ENCODE measurements at places on chromosomes 1 and 21.

GRCh38 chr1:115280064-115280463 lies 58.0 kb downstream of the NGF start:
- DNase-seq = no peak

DNA sequence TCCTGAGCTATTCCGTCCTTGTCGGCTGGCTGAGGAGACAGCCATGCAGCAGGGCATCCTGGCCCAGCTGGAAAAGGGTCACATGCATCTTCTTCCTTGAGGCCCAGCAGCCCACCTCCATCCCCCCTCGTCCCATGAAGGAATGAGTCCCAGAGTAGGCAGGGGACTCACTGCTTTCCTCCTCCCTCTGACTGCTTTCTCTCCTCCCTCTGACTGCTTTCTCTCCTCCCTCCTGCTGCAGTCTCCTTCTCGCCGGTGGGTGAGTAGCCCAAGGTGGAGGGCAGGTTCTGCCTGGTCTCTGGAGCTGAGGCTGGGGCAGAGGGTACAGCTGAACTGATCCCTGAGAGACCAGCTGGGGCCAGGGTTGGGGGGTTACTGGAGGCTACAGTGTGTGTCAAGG lies 13.5 kb downstream of the NTRK1 start:
- no peak for DNase-seq

- DNase-seq = no peak
Measured at GRCh38 chr1:147541672-147542568, 619 bp downstream of the BCL9 start.

DNA sequence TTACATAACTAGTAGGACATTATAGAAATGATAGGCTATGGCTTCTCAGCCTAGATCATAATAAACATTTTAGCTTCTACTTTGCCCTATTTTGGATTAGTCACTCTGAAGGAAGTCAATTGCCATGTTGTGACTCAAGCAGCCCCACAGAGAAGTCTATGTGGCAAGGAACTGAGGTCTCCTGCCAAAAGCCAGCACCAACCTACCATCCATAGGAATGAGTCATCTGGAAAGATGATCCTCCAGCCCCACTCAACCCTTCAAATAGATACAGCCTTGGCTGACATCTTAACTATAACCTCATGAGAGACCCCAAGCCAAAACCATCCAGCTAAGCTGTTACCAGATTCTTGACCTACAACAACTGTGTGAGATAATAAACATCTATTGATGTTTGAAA lies 76.3 kb upstream of the BEND5 start:
- no peak for DNase-seq

- no peak for DNase-seq
Measured at GRCh38 chr1:226697929-226698544, 41.0 kb downstream of the ITPKB start.

DNA sequence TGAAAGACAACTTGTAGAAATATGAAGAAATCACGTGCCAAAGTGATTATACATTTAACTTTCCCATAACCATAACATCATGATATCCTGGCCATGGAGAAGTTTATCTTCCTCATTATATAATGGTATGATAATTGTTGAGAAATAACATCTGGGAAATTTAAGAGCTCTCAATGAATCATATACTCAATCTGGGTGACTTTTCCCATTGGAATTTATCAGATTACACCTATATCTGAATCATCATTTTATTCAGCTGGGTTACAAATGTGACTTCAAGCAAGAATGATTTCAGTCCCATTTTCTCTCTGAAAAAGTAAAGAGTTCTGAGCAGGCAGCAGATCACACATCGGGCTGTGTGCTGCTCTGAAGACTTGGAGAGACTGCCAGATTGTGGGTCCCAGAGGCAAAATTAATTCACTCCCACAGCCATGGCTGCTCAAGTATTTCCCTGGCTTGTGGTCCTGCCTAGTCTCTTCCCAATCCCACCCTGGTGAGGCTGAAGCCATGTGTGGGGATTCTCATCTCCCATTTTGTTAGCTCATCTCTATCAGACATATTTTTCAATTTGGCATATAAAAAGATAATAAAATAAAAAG lies 278.0 kb downstream of the MRPL39 start:
- DNase-seq = no peak

DNA sequence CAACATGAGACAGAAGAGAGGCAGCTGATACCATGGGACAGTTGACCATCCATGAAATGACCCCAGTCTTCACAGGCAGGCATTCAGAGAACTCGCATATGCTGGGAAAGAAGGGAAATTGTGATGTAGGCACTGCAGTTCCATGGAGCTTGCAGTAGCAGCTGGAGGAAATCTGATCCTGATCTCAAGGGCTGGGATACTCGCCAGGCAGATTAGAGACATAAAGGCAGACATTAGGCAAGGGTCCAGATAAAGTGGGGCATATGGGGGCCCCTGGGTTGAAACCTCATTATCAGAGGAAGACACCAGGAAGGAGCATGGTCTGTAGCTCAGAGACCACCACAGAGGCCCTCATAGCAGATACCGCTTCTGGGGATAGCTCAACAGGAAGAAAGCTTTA lies 48.7 kb upstream of the TNR start:
- DNase-seq = no peak

DNA sequence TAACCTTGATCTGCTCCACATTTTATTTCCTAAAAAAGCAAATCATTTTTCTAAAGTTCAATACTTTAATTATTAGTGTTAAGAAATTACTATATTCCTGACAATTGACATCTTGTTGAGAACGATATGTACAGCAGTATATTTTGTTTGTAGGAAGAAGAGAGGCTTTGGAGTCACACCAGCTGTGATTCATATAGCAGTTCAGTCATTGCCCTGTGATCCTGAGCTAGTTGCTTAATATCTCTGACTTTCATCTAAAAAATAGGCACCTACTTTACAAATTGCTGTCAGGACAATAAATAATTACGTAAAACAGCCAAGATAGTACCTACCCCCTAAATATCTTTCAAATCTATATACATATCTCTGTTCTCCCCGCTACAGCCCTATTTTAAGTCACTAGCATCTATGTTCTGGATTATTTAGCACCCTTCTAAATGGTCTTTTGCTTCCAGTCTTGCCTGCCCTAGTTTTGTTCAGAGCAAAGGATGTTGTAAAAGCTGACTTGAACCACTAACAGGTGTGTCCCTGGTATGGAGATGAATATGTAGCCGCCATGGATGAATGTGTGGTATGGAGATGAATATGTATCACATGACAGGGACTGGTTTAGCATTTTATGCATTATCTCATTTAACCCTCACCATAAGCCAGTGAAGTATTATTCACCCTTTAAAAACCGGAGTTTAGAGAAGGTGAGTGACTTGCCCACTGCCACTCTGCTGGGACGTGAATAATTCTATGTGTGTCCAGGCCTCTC lies 42.2 kb downstream of the RNF220 start:
- no peak for DNase-seq

DNA sequence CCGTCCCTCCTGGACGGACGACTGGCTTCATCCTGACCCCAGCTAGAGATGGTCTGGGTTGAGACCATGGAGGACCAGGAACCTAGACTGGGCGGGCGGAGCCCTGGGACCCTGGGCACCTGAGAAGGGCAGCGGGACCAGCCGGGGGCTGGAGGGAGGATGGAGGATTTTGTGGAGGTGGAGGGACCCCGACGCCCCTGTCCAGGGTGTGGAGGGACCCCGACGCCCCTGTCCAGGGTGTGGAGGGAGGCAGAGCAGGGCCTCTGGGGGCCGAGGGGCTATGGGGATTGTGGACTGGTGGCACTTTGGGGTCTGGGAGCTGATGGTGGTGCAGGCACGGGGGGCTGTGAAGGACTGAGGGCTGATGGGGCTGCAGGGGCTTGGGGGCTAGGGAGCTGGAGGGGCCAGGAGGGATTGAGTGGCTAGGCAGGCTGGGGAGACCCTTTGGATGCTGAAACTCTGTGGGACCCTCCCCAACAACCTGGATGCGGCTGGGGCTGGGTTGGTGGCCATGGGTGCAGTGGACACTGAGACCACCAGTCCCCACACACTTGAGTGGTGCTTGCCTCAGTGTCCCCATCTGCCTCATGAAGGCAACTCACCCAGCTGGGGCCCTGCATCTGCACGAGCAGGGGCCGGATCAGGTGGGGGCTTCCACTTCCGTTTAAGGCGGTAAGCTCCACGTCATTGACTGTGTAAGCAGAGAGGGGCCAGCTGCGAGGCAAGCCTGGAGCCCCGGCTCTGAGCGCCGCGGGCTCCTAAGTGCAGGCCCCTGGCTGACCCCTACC lies 7.4 kb downstream of the GJC2 start:
- no peak for DNase-seq

- DNase-seq = no peak
Measured at GRCh38 chr1:208432346-208432745, 188.2 kb upstream of the PLXNA2 start.

- DNase-seq = no peak
Measured at GRCh38 chr1:2042830-2043773, 7.1 kb upstream of the PRKCZ start.

DNA sequence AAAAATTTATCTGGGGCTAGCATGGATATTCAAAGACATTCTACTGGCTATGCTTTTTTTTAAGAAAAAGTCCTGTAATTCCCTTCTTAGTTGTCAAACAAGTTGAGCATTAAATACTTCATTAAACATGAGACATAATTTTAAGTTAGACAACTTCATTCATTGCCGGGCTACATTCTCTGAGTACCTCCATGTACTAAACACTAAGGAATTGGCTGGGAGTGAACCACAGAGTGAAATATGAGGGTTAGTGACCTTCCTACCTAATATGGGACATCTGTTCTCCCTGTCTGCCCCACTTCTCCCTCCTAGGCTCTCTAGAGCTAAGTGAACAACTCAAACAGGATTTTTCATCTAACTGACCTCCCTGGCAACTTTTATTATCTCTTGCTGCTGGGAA lies 370.4 kb downstream of the VAV3 start:
- DNase-seq = no peak

DNA sequence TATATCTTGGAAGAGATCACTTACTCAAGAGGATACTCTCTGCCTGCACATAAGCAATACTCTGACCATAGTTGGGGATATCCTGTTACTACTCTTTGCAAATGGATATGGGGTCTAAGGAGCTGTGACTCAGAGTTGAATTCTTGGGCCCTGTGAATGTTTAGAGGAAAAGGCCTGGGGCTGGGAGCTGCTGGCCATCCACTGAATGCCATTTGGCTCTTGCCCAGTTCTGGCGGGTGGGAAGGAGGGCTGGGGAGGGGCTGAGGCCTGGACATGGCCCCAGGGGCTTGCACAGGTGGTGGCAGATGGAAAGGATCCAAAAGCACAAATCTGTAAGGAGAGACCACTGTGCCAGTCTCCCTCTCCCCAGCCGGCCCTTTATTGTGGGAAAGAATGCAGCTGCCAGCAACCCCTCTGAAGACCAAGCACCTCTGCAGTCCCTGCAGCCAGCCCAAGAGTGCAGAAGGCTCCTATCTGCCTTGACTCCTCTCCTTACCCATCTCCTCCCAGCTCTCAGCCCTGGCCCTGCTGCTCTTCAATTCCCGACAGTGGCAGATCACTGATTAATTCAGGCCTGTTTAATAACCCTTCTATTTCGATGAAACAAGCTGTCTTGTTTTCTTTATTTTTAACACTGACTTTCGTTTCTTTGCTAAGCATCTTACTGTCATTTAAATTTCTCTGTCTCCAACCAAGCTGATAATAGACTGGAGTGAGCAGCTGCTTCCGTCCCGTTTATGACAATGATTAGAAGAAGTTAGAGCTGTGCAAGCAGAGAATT lies 12.1 kb downstream of the PLXNA2 start:
- DNase-seq = no peak

GRCh38 chr1:114322734-114323133 lies 169.1 kb upstream of the SYT6 start:
- no peak for DNase-seq

DNA sequence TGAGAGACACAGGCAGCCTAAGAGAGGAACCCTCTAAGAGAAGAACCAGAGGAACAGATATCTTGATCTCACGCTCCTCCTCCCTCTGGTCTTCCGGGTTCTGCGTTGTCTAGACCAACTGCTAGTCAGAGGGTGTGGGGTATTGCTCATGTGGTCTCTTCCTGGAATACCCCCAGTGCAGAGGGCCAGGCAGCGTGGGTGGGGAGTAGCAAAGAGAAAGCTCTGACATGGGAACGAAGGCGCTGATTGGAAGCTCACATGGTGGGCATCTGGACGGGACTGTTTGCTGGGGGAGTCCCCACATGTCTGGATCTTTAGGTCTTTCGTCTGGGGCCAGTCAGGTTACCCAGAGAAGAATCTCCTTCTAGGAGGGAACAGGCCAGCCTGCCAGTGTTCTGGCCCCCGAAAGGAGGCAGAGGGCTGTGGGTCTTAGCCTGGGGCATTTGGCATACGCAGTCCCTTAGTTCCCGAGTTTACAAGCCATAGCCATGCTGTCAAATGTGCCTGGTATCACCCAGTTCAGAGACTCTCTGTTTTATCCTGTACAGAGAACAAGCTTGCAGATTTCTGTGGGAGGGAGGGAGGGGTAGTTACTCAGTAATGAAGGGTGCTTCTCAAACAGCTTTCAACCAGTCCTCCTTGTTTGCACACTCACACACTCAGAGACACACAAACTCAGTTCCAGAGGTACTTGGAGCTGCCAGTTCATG lies 18.3 kb upstream of the IL6R start:
- DNase-seq = peak; percentile 68

- no peak for DNase-seq
Measured at GRCh38 chr1:150619576-150620509, 9.6 kb downstream of the ENSA start.

- DNase-seq = no peak
Measured at GRCh38 chr1:28577738-28578536, 14.1 kb upstream of the RAB42 start.

DNA sequence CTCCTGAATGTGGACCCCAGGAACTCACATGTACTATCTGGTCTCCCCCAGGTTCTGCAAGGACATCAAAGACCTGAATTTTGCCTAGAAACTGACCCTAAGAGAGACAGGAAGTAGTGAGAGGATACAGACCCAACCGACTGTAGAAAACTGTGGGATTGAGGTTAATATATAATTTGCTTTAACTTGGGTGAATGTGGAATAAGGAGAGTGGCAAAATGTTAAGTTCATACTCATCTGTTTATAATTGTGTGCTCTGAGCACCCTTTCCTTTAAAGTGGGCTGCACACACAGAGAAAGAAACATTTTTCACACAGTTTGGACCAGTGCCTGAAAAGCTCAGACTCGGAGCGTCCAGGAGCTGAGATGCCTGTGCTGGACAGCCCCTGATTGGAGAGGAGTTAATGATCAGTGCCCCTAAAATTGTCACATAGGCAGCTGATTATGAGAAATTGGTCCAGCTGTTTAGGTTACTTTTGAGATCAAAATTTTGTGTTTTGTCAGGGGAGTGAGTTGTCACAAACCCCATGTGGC lies 37.2 kb downstream of the ROR1 start:
- DNase-seq = no peak

GRCh38 chr1:54051933-54052430 lies 1.0 kb downstream of the TMEM59 start:
- DNase-seq = no peak

DNA sequence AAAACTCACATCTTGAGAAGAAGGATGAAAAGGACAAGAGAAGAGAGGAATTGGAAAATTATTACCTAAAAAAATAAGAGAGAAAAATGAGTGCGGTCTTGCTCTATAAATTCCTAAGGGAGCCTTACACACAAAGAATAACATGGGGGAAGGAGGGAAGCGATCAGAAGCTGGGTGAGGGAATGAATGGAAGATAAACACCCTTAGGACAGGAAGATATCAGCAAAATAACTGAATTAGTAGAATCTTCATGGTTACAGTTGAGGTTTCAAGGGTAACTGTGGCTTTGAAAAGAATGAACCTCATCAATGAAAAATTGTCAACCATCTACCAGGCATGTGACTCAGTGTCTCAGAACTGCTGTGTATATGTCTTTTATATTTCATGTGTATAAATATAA lies 192.5 kb upstream of the FOXD3 start:
- DNase-seq = no peak
